Esophagus squamous epithelium (tissue), 5 donors: ENCODE measurements at places on chromosomes 11 and 22. TPM values are rescaled to one million over a fixed set of nuclear protein-coding genes. Genes with fewer than 3 reads are reported as not detected.

RFPL1 gene
- not detected for total RNA-seq

C11orf52 gene
- 10.2 TPM for total RNA-seq

SPTBN2 gene
- 368 TPM for total RNA-seq

SLC6A5 gene
- total RNA-seq = not detected

OR51B2 gene
- not detected for total RNA-seq

MOV10L1 gene
- 0.57 TPM for total RNA-seq

CCDC157 gene
- 0.47 TPM for total RNA-seq

HEPHL1 gene
- 103 TPM for total RNA-seq

ROBO4 gene
- total RNA-seq = 5.9 TPM

OR5AR1 gene
- total RNA-seq = not detected

MFNG gene
- total RNA-seq = 9.4 TPM

FREY1 gene
- not detected for total RNA-seq

IRF7 gene
- total RNA-seq = 16.9 TPM

OR10D3 gene
- not detected for total RNA-seq

GPHA2 gene
- total RNA-seq = not detected

LRRC56 gene
- 2.3 TPM for total RNA-seq

PRR33 gene
- not detected for total RNA-seq

MRPL21 gene
- total RNA-seq = 52.8 TPM

NCAM1 gene
- total RNA-seq = 1.6 TPM

CAT gene
- 32.9 TPM for total RNA-seq

NRIP3 gene
- 0.76 TPM for total RNA-seq

OLFML1 gene
- total RNA-seq = 0.35 TPM

RTCB gene
- 74.0 TPM for total RNA-seq

DNA sequence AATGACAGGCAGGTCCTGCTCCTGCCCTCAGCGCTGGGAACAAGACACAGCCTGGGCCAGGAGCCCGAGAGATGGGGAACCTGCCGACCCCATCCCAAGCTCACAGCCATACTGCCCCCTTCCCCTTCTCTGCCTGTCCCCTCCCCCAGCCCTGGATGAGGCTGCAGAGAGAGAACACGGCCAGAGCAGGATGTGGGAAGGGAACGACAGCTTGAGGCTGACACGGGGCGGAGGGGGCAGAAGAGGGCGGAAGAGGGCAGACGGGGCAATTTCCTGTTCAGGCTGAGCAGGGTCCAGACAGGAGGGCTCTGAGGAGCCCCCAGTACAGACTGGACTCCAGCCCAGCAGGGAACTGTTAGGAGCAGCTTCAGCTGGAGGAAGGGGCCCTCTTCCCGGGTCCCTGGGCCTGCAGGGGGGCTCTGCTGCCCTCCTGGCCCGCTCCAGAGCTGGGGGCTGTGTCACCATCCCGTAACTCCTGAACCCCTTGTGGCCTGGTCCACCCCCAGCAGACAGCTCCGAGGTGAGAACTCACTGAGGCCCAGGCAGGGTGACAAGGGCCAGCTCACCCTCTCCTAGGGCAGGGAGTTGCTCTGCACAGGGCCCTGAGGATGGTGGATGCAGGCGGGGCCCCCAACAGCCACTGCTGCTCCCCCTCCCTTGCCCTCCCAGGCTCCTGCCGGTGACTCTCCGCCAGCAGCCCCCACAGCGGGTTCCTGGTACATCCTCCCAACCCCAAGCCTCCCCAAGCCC is 5.7 kb downstream of the CTSD start:
- no peak for DNase-seq

GRCh38 chr11:88359114-88359513 is 21.6 kb upstream of the CTSC start:
- DNase-seq = no peak

- no peak for DNase-seq
These were observed 19.3 kb upstream of the FXYD2 start for GRCh38 chr11:117843666-117844484.

- DNase-seq = no peak
These were observed 15.6 kb upstream of the MFRP start for GRCh38 chr11:119361941-119362725.

DNA sequence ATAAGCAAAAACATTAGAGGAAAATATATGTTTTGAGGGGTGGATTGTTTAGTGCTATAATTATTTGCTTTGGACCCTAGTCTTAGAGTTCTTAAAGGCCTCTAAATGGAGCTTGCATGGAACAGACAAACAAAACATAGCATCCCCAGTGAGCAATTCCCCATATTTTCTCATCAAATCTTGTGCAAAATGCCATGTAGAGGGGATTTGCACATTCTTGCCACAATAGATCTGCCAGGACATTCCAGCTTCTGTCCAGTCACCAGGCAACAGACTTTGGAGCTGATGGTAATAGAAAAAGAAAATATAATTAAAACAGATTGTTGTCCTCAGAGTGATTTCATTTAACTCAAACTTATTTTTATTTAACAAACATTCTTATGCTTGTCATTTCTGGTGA is 360.3 kb upstream of the PDGFD start:
- no peak for DNase-seq

GRCh38 chr11:10158461-10158860 is 135.6 kb downstream of the SBF2 start:
- no peak for DNase-seq

DNA sequence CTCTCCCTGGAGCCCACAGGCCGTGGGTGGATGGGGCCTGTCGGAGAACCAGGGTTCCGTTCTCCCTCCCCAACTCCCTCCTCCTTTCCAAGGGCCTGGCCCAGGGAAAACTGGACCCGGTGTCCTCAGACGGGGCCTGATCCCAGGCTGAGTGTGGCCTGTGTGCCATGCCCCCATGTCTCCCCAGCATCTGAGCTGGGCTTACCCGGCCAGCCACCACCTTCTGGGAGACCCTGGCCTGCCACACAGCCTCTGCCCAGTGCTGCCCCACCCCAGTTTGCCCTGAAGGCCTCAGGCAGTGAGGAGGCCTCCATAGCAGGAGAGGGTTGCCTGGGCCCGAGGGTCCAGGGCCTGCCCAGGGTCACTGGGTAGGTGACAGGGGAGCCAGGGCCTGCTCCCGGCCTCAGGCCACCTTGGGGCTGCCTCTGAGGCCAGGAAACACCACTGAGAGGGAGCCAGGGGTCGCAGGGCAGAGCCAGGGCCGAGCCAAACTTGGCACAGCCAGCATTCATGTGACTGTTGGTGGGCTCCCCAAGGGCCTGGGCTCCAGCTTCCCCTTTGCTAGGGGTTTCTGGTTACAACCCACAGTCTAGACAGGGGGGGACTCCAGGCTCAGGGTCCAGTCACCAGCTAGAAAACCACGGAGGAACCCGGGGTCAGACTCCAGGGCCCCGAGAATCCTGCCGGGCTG is 590 bp upstream of the IFITM10 start:
- DNase-seq = no peak

- no peak for DNase-seq
These were observed 139.5 kb upstream of the CADM1 start for GRCh38 chr11:115643549-115644270.

DNA sequence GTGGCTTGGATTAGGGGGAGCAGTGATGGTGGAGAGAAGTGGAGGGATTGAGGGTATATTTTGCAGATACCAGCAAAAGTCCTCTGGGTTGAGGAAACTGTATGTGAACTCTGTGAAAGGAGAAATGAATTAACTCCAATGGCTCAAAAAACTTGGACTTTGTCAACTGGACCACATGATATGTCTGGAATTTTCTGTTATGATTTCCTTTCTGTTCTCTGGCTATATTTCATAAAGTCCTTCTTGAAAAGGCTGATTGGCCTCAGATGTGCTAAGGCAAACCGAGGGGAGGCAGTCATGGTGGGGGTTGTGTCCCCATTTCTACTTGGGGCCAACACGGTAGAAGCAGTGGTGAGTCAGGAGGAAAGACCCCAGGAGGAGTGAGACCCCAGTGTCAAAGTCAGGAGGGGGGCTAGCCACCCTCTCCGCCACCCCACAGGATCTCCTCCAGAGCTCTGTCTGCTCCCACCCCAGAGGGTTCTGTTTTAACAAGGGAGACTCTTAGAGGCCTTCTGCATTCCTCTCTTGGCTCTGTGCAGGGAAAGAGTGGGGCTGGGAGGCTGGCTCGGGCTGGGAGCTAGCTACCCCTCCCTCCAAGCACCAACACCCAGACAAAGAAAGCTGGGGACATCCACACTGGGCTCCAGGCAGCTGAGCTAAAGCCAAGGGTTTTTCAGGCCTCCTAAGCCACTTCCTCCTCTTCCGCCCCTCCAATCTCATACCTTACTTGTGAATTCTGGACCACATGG is 13.8 kb downstream of the CHRDL2 start:
- DNase-seq = no peak

DNA sequence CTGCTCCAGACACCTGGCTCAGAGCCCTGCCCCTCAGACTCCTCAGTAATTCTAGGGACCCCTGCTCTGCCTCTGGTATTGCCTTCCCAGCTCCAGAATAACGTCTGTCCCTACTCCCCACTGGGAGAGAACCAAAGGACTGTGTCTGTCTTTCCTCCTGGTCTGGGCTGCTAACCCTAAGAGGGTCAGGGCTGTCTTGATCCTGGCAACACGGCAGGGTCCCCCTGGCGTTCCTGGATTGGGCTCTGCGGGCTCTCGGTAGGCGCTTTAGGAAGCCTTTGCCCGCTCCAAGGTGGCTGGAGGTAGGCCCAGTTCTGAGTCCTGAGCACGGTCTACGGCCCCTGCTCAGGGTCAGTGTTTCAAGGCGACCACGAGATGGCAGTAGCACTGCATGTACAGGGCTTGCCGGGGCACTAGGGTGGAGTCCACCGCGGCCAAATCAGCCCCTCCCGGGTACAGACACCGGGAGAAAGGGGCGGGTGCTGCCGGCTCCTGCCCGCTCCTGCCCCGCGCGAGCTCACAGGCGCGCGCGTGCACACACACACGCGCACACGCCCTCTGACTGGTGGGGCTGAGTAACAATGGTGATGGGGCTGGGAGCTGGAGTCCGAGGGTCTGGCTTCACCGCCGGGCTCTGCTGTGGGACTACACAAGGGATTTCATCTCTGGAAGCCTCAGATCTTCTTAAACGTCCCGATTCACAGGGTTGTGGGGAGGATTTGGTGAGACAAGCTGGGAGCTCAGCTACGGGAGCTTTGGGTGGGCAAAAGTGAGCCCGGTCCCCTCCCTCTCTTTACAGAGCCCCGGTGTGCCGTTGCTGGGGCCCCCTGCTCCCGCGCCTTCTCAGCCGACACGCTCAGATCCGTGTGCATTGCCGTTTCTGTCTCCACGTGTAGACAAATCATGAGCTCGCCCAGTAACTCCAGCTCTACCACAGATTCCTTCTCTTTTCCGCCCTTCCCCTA is 30.1 kb upstream of the HMOX1 start:
- DNase-seq = peak; percentile 64

GRCh38 chr11:121466063-121466794 is 13.5 kb upstream of the SORL1-AS1 start:
- DNase-seq = no peak

DNA sequence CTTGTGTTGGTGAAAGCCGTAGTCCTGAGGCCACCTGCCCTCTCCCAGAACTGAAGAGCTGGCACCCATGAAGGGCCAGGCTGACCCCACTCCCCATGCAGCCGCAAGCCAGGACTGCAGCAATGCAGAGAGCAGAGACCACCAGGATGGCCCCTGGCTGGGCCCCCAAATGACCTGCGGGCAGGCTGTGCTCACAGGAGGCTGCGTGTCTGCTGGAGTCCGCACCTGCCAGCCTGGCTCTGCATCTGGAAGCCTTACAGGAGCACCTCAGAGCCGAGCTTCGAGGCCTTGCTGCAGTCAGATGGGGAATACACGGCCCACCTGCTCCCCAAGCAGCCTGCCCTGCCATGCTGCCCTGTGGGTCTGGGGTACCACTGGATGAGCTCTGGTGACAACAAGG is 1336.8 kb downstream of the TBC1D22A start:
- no peak for DNase-seq

- DNase-seq = no peak
These were observed 57.0 kb upstream of the CD5 start for GRCh38 chr11:61045271-61045670.

GRCh38 chr11:68750195-68751003 is 921 bp downstream of the TESMIN start:
- DNase-seq = no peak

- DNase-seq = no peak
These were observed 29.6 kb downstream of the INSC start for GRCh38 chr11:15144347-15144746.
